ENCODE measurements at places on chromosomes 1 and 21.

DNA sequence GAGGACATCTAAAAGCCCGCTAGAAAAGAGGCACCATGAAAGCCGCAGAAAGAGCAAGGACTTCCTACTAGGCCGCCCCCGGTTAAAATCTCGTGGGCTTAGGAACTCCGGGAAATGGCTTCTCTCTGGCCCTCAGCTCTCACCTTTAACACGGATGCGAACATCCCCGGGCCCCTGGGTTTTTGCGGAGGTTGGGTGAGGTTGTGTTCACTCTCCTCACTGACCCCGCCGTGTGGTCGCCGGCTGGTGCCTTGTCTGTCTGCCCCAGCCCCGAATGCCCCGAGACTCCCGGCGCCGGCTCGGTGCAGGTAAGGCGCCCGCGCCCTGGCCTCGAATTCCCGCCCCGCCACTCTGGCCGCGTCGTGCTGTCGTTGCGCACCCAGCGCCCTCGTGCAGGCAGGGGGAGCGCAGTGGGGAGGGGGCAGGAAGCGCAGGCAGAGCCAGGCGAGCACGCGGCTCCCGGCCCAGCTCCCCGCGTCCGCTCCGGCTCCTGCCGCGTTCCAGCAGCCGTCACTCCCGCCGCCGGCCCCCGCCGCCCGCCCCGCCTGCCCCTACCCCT, at the start of gene SHISAL2A:
SHISAL2A (plus strand) TSS at position 437 of the 559 bp plus-strand sequence. CDS start 326 bp downstream, outside the sequence.
- peak; percentile 78 for DNase-seq

DNA sequence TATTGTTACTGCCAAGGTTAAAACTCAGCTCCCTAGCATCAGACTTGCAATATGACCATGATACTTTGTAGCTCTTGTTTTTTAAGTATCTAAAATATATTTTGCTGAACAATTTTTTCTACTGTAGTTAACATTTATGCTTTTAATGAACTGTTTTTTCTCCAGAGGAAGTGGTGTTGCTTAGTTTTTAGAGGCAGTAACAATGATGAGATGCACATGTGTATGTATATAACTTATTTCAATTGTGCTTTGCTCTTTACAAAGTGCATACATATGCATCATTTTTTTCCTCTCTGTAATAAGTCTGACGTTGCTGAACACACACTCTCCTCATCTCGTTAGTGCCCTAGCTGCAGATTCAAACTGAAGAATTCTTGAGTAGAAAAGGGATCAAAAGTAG, 418.8 kb downstream of the ZP4 start:
- no peak for DNase-seq

GRCh38 chr1:243842978-243843511, 7.0 kb downstream of the AKT3 start:
- DNase-seq, result no peak

- DNase-seq, result no peak
Measured at GRCh38 chr1:20652300-20652699, 8.9 kb downstream of the DDOST start.

DNA sequence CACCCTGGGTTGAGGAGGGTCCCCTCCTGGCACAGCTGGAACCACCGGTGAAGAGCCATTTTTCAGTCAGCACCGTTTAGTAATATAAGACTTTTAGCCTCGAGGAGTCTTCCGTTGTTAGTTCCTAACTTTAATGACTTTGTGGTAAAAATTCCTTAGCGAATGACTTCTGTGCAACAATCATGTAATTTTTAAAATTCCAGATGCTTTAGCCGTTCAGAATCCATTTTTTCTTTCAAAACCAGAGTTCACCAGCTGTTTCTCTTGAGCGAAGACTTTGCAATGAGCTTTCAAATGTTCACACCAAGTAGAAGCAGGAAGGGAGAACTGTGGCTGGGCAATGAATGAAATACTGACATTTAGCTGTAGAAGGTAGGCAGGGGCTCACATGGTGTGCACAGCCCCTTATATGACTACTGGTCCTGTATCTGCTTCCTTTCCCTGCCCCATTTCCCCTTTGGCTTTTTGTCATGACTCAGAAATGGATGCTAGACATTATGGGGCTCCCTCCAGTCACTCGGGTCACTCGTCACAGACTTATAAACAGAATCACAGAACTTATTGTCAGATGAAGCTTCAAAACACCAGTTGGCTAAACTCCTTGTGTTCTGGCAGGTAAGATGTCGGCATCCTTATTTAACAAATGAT, 4.1 kb downstream of the DISC1 start:
- no peak for DNase-seq

DNA sequence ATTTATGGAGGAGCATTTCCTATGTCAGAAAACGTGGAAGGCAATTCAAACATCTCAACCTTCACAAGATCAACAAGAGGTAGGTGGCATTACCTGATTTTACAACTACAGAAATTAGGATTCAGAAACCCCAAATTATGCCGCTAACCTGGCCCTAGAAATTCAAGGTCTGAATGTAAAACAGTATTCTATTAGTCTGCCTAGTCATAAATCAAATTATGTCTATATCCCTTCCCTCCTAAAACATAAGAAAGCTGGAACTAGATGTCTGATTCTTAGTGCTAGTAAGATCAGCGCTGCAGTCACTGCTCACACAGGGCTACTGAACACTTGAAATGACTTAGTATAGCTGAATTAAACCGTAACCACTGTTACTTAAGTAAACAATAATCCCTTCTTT, 1.4 kb downstream of the TOMM20 start:
- DNase-seq, result no peak

DNA sequence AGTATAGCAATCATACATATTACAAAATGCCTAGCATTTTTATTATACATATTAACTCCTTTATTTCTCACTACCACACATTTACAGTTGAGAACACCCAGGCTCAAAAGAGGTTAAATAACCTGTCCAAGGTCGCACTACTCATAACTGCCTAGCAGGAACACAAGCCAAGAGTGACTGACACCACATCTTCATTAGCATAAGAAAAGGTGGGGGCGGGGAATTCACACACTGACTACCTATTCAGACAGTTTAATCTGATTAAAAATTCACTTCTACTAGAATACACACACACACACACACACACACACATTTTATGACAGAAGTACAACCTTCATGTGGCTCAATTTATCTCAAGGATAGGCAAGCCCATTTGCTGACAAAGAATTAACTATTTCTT, 77.8 kb upstream of the CACHD1 start:
- DNase-seq, result no peak

DNA sequence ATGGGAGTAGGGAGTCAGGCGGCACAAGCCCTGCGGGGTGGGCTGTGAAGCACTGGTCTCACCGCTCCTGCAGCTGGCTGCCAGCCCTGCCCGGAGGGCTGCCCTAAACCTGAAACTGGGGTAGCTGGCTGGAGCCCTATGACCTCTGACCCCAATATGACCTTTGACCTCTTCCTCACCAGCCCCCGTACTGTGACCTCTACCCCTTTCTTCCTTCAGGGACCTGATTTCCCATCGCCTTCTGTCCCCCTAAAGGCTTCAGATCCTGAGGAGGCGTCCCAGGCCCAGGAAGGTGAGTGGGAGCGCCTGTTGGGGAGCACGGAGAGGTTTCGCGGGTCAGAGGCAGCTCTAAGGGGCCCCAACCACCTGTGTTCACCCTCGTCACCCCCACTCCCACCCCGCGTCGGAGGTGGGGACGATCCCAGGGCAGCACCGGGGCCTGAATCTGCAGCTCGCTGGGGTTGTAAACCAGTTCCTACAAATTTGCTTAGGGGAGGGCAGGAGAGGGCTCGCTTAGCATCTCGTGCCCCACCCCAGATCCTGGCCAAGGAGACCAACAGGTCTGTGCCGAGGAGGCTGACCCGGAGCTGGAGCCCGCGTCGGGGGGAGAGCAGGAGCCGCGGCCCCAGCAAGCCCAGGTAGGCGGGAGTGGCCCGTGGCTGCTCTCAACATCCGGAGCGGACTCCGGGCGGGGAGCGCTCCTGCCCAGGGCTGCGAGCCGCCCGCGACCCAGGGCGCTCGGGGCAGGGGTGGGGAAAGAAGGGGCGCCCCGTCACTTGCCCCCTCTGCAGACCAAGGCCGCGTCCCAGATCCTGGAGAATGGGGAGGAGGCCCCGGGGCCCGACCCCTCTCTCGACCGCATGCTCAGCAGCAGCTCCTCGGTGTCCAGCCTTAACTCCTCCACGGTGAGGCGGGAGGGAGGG, 7.3 kb downstream of the SYTL1 start:
- peak; percentile 19 for DNase-seq
